CD4-positive, alpha-beta T cell treated with Interferon gamma for 1 hour (primary cell): ENCODE measurements at places on chromosomes 16 and 17.

GRCh38 chr17:41464682-41465081 lies 2.5 kb downstream of the KRT32 start:
- no peak for DNase-seq

- no peak for DNase-seq
These were observed 13.2 kb downstream of the HIC1 start for GRCh38 chr17:2068031-2068518.

- peak; percentile 28 for DNase-seq
These were observed 8.2 kb downstream of the CAVIN1 start for GRCh38 chr17:42414704-42415409.

DNA sequence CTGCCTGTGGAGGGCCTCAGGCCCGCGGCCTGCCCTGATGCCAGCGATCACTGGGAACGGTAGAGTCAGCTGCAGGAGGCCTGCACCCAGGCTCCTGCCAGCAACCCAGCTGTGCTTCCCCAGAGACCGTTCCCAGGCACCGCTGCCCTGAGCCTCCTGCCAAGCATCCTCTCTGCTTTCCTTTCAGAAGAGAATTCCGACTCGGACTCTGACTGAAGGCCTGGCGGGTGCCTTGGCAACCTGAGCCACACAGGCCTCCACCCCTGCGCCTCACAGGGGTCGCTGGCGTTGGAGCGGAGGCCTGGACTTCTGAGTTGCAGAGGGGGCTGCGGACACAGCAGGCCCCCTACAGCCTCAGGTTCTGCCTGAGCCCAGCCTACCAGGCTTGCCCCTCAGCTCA lies 7.9 kb downstream of the CMTM3 start:
- no peak for DNase-seq

- DNase-seq = peak; percentile 55
These were observed 70.4 kb downstream of the KSR1 start for GRCh38 chr17:27526604-27527002.

- DNase-seq = no peak
These were observed 667.4 kb upstream of the SALL1 start for GRCh38 chr16:51818342-51818944.

DNA sequence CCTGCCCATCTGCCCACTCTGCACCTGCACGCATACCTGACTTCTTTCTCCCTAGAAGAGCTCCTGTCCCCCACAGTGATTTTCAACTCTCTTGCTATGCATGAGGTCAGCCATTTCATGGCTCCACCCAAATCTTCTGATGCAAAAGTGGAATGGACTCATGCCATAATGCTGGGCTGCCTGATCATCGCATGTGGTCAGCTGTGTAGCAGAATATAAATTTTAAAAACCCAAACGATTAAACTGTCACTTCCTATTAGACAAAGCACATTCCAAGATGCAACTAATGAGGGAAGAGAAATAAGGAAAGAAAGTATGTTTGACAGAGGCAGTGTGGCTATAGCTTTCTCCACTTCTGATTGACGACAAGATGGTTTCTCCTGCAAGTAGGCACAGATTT lies 26.1 kb downstream of the GRIN2A start:
- DNase-seq = no peak
